ENCODE measurements at places on chromosomes 6 and 20. TPM values are rescaled to one million over a fixed set of nuclear protein-coding genes. Genes with fewer than 3 reads are reported as not detected.

IRAK1BP1 gene
- total RNA-seq = 2.6 TPM

HLA-DPA1 gene
- 276 TPM for total RNA-seq

OOEP gene
- 0.40 TPM for total RNA-seq

RIN2 gene
- total RNA-seq = not detected

SNPH gene
- total RNA-seq = 3.6 TPM

SLC12A5 gene
- total RNA-seq = 2.0 TPM

GSTA2 gene
- not detected for total RNA-seq

HUS1B gene
- total RNA-seq = 1.2 TPM

TMEM200A gene
- 3.0 TPM for total RNA-seq

SCRT2 gene
- total RNA-seq = not detected

KCNK16 gene
- not detected for total RNA-seq

TRIM31 gene
- total RNA-seq = not detected

CGA gene
- total RNA-seq = not detected

BMP5 gene
- not detected for total RNA-seq

EDN1 gene
- not detected for total RNA-seq

STX11 gene
- 26.5 TPM for total RNA-seq

CRISP3 gene
- not detected for total RNA-seq

AKAP7 gene
- 7.3 TPM for total RNA-seq

THBD gene
- not detected for total RNA-seq

SMLR1 gene
- not detected for total RNA-seq

FAM184A gene
- total RNA-seq = 3.7 TPM

ABCF1 gene
- total RNA-seq = 73.8 TPM

PKHD1 gene
- total RNA-seq = not detected

RAD21L1 gene
- not detected for total RNA-seq

HSPA12B gene
- not detected for total RNA-seq

TFAP2A gene
- total RNA-seq = 0.18 TPM

OGFR gene
- total RNA-seq = 91.0 TPM

TFEB gene
- total RNA-seq = 14.5 TPM

IPCEF1 gene
- 18.8 TPM for total RNA-seq

NCOA6 gene
- 29.5 TPM for total RNA-seq

BPIFA1 gene
- not detected for total RNA-seq

LCA5 gene
- not detected for total RNA-seq

ZBTB12 gene
- 1.5 TPM for total RNA-seq

SAMD3 gene
- total RNA-seq = 47.9 TPM

PRDM13 gene
- not detected for total RNA-seq

C20orf202 gene
- not detected for total RNA-seq

UST gene
- total RNA-seq = 2.3 TPM

PRR18 gene
- total RNA-seq = not detected

SLC52A3 gene
- not detected for total RNA-seq

PDYN gene
- not detected for total RNA-seq

All from activated CD8-positive, alpha-beta memory T cell treated with anti-CD3 and anti-CD28 coated beads, Interleukin-2, amount 10 ng/mL, durations not matched to agents 7 days and 5 days (primary cell).